ENCODE measurements at places on chromosomes 12 and 14.

- no peak for DNase-seq
Measured at GRCh38 chr12:109881752-109882151, 1.4 kb upstream of the GLTP start.

DNA sequence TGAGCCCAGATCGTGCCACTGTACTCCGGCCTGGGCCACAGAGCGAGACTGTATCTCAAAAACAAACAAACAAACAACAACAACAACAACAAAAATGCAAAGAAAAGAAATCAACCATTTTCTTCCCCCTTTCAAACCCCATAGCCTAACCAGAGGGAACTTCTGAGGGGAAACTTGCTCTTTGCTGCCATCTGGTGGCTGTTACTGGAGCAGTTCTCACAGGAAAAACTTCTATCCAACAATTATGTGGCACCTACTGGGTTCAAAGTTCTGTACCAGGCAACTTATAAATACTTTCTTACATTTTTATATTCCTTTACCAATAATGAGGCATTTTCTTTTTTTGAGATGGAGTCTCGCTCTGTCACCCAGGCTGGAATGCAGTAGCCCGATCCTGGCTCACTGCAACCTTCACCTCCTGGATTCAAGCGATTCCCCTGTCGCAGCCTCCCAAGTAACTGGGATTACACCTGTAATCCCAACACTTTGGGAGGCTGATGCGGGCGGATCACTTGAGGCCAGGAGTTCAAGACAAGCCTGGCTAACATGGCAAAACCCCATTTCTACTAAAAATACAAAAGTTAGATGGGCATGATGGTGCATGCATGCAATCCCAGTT lies 50.9 kb upstream of the BICDL1 start:
- DNase-seq: no peak

DNA sequence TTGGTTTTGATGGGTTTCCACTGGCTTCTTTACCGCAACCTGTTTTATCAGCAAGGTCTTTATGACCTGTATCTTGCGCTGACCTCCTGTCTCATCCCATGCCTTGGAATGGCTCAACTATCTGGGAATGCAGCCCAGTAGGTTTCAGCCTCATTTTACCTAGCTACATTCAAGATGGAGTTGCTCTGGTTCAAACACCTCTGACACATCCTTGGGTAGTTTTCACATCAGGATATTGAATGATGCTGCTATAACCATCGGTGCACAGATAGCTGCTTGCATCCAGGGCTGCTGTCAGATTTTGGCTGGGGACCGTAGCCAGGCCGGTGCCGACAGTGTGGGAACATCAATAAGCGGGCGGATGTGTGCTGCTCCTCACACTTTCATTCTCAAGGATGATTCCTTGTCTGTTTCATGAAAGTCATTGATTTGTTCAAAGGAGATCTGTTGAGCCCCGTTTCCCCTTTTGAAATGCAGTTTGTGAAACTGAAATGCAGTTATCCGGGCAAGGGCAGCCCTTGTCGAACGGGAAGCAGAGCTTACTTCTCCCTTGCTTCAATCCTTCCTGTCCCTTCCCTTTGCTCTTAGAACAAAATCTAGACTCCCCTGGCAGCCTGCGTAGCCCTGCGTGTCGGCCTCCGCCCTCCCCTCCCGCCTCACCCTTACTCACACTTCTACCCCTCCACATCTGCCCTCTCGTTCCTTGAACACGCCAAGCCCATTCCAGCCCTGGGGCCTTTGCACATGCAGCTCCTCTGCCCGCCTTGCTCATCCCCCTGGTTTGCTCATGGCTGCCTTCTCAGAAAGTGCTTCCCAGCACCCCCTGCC lies 49.2 kb upstream of the NCOR2 start:
- DNase-seq: no peak

GRCh38 chr12:74515849-74516248 lies 21.8 kb upstream of the ATXN7L3B start:
- DNase-seq: no peak

DNA sequence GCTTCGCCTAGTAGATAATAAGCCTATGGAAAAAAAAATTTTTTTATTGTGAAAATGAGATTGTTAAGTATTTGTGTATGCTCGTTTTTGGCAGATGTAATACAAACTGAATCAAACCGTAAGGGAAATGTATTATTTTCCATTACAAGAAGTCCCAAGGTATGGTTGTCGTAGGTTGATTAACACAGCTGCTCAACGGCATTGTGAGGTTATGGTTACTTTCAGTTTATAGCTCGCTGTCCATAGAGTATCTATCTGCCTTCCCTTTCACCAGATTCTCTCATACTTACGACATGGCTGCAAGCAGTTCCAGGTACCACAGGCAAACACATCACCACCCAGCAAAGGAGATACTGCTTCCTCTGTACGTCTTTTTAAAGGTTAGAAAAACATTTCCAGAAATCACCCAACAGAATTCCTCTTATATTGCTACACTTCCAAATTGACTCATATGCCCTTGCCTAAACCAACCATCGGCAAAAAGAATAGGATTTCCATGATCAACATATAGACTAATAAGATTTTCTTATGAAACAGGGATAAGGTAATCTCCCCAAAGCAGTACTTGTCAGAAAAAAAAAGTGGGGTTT lies 338.6 kb downstream of the SYT1 start:
- no peak for DNase-seq

GRCh38 chr12:69910694-69911093 lies 85.7 kb downstream of the MYRFL start:
- DNase-seq: no peak

Measured in RWPE2 (cell line).